ENCODE measurements at places on chromosomes 2 and 18.
A peak's percentile ranks its signal among the peaks of the same experiment; 100 is the strongest.

GRCh38 chr18:8747440-8747937 is 42.1 kb downstream of the MTCL1 start:
- DNase-seq = no peak

GRCh38 chr18:41311571-41312547 is 643.2 kb upstream of the PIK3C3 start:
- DNase-seq = peak; percentile 99

DNA sequence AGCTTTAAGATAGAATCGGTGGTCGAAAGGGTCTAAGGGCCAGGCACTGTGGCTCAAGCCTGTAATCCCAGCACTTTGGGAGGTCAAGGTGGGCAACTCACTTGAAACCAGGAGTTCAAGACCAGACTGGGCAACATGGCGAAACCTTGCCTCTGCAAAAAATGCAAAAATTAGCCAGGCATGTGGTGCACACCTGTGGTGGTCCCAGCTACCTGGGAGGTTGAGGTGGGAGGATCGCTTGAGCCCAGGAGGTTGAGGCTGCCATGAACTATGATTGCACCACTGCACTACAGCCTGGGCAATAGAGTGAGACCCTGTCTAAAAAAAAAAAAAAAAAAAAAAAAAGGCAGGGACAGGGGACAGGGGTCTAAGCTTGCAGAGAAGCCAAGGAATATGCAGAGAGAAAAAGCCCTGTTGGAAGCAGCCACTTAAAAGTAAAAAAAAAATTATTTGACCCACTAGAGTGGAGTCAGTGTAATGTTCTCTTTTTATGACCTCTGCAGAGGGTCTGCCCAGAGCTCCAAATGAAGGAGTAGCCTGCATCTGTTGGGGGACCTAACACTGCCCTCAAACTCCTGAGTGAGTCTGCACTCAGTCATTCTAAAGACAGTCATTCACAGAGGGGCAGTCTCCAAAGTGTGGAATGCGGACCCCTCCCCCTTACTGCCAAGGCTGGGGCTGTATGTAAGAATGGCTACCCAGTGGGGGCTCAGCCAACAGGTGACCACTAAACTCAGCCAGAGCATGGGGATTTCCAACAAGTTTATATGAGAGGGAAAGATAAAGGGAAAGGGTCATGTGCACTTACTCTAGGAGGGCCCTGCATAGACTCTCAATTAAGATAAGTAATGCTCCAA is 118.5 kb upstream of the CDCA7 start:
- DNase-seq = no peak

DNA sequence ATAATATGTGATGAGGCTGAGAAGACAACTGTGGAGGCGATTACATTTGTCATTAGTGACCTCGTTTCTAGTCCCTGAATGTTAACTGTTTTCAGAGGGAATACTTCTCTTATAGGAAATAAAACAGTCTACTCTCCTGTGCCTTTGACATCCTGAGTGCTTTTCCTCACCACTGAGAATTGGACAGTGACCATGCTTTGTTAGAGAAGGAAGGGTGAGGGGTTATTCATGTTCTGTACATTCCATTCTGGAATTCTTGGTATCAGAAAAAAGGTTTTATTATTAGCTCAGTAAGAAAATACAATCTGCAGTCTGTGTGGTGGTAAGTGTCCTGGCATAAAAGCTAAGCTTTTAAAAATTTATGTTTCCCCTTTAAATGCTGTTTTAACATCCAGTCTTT is 58.8 kb downstream of the PARD3B start:
- no peak for DNase-seq

DNA sequence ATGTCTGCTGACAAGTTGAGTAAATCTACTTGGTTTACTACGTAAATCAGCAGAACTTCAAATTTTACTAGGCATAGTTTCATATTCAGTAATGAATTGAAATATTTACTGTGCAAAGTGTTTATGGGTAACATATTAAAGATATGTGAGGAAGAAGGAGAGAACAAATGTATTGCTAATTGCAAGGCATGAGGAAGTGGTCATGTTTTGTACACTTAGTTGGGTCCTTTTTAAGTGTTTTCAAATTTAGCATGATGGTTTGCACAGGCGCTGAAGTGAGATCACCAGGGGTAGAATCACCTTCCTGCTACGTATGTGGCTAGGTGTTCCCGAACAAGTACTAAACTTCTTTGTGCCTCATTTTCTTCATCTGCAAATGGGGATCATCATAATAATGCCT is 1534.4 kb downstream of the LRP1B start:
- no peak for DNase-seq

GRCh38 chr18:69725009-69725408 is 222.7 kb downstream of the CD226 start:
- DNase-seq = no peak

DNA sequence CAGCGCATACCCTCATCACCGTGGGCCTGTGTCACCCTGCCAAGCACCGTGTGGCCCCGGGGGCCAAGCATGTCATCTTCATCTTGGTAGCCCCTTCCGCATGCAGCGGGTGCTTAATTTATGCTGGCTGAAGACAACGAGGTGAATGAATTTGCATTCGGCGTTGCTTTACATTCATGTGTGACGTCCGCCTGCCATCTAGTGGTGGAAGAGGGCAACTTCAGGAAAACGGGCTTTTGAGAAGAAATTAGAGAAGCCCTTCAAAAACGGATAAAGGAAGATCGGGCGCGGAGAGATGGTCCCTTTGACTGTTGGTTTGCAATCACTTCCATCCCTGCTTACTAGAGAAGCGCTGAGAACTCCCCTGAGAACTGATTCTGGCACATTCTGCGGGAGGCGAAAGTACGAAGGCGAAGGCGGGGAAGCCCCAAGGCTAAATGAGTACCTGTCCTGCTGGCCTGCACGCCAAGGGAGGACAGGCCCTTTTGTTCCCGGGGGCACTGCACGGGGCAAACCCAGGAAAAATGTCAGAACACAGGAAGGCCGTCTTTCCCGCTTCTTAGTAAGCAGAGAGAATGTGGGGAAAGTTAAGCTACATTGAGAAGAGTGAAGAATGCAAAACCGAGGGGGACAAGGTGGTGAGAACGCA is 145.9 kb downstream of the ZNF516 start:
- DNase-seq = peak; percentile 80

GRCh38 chr2:226524381-226524843 is 275.2 kb downstream of the IRS1 start:
- no peak for DNase-seq

GRCh38 chr2:29879456-29879855 is 41.9 kb downstream of the ALK start:
- DNase-seq = no peak

DNA sequence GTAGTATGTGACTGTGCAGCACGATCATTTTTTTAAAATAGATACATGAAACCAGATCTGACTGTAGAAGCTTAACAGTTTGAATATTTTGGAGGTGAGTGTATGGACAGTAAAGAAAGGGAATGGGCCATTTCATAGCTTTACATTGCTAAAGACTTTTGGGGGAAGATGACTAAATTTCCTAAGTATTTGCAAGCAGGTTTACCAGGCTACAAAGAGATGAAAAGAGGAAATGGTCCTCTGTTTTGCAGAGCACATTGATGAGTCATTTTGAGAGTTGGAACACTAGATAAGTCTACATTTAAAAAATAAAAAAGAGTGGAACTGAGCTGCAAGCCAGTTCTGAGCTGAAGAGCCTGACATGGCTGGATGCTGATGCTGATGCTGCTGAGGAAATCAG is 115.7 kb upstream of the LRATD1 start:
- no peak for DNase-seq

- DNase-seq = no peak
These were observed 755 bp upstream of the ATP9B start for GRCh38 chr18:79068341-79068936.

DNA sequence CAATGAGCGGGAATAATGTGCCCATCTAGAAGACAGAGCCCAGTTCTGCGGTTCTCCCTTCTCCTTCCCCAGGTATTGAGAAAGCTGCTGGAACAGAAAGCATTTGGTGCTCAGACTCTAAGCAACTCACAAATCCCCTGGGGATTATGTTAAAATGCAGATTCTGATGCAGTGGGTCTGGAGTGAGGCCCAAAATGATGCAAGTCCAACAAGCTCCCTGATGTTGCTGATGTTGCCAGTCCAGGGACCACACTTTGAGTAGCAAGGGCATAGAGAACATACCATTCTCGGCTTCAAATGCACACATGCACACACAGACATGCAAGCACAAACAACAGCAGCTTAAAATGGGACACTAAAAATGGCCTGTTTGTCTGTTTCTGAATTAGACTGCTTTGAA is 274.8 kb upstream of the NCKAP5 start:
- no peak for DNase-seq

GRCh38 chr2:194304191-194304590 is 1352.8 kb upstream of the SLC39A10 start:
- no peak for DNase-seq

- DNase-seq = no peak
These were observed 41.8 kb downstream of the UBXN4 start for GRCh38 chr2:135783439-135783838.

- DNase-seq = no peak
These were observed 4.7 kb downstream of the CTDP1 start for GRCh38 chr18:79684283-79684631.

DNA sequence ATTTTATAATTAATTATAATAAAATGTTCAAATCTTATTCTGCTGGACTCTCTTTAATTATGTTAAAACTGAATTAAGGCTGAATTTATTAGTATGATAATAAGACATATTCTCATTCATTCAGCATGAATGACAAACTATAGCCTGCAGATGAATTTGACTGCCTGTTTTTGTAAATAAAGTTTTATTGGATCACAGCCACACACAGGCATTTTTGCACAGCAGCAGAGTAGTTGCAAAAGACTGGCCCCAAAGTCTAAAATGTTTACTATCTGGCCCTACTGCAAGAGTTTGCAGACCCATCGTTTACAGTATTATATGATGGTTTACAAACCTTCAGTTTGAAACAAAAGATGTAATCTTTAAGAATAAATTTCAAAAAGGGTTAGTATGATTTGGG is 58.6 kb downstream of the RMDN2 start:
- no peak for DNase-seq

DNA sequence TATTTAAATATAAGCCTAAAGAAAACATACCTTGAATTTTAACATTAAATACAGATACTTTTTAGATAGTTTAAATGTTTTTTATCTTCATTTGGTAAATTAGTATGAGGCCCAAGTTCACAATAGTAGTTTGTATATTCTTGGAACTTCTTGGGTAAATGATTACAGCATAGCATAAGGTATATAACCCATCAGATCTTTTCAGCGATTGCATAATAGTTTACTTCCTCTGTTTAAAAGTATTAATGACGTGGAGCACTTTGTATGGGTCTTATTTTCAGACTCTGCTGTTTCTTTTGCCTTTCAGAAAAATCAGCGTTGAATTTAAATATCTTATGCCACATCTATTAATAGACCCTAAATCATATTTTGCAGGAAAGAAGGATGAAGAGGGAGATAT is 60.2 kb downstream of the CHRNA1 start:
- no peak for DNase-seq

DNA sequence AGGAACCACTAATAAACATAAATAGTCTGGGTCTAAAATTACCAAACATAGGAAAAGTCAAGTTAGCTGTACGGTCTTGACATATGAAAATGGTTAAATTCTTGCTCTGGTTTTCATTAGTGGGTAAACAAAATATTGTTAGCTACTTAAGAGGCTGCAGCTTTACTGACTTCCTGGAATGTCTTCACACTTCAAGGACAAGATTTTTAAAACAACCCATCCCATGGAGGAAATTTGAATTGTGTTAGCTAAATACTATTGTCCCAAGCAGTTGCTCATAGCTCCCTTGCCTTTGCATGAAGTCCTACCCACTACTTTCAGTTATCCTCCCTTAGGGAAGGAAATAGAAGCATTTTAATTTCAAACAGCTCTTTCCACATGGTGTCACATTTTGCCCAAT is 128.5 kb downstream of the EPHA4 start:
- DNase-seq = no peak

GRCh38 chr18:6406075-6406909 is 8.4 kb downstream of the L3MBTL4 start:
- DNase-seq = no peak

DNA sequence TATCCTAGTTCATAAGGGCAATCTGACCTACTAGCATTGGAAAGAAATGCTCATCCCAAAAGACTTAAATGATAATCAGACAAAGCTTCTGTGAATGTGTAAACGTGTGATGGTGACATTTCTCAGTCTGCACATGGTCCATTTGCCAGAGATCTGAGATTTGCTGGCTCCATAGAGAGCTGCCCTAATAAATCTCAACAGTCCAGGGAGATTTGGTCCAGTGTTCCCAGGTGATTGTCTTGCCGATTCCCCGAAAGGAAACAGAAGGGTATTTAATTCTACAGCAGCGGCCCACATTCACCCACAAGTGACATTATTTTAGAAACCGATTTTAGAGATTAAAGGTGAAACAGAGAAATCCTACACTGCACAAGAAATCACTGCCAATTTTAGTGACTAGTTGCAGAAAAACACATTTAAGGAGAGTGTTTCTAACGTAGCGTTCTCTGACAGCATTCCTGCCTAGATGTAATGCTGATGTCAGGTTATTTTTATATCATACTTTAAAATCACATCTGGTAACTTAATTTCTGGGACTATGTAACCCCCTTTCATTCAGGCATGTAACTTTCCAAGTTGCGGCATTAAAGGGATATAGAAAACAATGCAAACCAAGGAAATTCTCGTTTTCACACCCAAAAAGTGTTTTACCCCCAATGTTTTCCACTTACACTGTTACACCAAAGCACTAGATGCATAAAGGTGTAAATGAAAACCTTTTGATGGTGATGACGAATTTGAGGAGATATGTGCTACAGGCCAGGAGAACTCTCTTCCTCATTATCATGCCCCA is 231.9 kb upstream of the FN1 start:
- DNase-seq = no peak

DNA sequence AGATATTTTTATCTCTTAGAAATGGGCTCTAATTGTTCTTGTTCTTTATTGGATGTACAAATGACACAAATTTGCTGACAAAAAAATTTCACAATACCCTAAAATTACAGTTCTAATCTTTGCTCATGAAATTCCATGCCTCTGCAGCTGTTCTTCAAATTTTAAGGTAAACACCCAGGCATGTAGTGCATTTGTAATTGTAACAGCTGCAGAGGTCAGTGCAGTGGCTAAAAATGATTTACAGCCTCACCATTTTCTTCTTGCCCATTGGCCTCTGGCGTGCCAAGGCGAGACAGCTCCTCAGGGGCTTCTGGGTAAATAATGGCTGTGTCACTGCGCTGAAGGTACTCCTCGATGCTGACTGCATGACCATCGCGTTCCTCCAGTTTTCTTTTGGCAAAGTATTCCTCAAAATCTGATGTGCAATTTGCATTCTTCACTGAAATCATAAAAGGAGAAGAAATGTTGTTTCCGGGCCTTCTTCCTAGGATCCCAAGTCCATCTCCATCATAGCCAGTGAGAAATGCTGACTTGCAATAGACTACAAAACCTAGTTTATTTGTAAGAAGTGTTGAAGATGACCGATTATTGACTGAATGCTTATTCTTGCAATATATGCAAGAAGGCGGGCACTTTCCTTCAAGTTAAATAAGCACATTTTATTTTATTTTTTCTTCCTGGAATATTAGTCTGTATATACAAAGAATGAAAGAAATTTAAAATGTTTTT is 115.2 kb downstream of the ZEB2 start:
- DNase-seq = no peak

- no peak for DNase-seq
These were observed 43.7 kb downstream of the RPIA start for GRCh38 chr2:88735133-88735532.

All from HAP-1 (cell line).